ENCODE measurements at places on chromosomes 13 and 19.

GRCh38 chr13:94556041-94556440 is 39.9 kb downstream of the TGDS start:
- no peak for DNase-seq

- DNase-seq, result no peak
Measured at GRCh38 chr19:30112171-30112570, 170.1 kb downstream of the URI1 start.

DNA sequence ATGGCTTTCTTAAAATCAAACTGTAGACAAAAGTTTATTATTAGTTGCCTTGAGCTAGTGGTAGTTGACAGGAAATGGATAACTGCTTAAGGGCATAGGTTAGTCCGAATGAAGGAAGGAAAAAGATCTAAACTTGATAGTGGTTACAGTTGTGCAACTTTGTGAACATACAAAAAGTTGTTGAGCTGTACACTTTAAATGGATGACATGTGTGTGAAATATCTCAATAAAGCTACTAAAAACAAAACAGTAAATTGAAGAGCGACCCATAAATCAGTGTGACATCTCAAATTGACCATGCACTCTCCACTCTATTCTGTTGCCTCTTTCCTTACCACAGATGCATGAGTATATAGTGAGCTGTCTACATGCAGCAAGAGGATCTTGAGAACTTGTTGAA is 1757.8 kb downstream of the PCDH9 start:
- DNase-seq, result no peak

GRCh38 chr19:53879140-53880081 is 2.6 kb upstream of the PRKCG start:
- DNase-seq, result no peak

DNA sequence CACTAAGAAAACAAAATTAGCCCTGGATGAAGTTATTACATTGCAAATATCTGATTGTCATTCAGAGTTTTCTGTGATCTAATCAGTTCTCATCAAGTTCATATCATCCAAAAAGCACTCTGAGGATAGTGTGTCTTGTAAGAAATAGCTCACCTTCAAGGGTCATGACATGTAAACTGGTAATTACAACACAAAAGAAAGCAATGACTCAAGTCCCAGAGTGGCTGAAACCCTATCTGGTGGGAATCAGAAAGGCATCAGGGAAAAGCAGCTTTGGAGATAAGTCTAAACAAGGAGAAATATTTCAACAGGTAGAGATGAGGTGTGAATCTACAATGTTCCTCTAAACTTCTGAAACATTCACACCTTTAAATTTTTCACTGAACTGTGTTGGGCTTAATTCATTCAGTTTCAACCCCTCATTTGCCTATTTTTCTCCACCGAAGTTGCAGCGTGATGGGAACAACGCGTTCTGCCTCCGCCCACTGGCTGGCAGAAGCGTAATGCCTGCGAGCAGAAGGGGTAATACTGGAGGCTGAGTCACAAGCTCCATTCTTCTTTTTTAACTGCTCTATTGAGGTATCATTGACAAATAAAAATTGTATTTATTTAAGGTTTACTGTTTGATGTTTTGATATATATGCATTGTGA is 155.2 kb upstream of the IPO5 start:
- DNase-seq, result no peak

GRCh38 chr19:35845215-35846037 is 6.9 kb downstream of the NPHS1 start:
- no peak for DNase-seq

GRCh38 chr13:79445968-79446645 is 34.8 kb upstream of the NDFIP2 start:
- DNase-seq, result no peak

- no peak for DNase-seq
Measured at GRCh38 chr13:51435002-51435578, 17.7 kb downstream of the INTS6 start.

Data from stimulated activated CD4-positive, alpha-beta T cell treated with anti-CD3 and anti-CD28 coated beads, TNF-alpha, amount 100 ng/mL, for 1 hour (primary cell).